ENCODE measurements at places on chromosomes 3 and 15.

- no peak for DNase-seq
Observed at GRCh38 chr3:156816091-156816793, 9.9 kb upstream of the LEKR1 start.

GRCh38 chr3:187516446-187517185 is 148.4 kb downstream of the RTP4 start:
- no peak for DNase-seq

- DNase-seq, result peak; percentile 82
Observed at GRCh38 chr3:12954891-12955650, 113.7 kb upstream of the RPL32 start.

DNA sequence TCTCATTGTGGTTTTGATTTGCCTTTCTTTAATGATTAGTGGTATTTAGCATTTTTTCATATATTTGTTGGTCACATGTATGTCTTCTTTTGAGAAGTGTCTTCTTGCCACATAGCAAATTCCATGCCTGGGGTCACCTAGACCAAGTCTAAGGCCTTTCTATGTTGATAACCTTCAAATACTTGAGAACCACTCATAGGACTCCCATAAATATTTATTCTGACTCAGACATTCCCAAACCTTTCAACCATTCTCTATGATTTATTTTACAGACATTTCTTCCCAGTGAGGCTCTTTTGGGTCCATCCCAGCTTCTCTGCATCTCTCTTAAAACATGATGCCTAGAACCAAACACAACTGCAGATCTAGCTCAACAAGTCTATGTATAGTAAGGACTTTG is 69.2 kb downstream of the ATP8B4 start:
- no peak for DNase-seq

DNA sequence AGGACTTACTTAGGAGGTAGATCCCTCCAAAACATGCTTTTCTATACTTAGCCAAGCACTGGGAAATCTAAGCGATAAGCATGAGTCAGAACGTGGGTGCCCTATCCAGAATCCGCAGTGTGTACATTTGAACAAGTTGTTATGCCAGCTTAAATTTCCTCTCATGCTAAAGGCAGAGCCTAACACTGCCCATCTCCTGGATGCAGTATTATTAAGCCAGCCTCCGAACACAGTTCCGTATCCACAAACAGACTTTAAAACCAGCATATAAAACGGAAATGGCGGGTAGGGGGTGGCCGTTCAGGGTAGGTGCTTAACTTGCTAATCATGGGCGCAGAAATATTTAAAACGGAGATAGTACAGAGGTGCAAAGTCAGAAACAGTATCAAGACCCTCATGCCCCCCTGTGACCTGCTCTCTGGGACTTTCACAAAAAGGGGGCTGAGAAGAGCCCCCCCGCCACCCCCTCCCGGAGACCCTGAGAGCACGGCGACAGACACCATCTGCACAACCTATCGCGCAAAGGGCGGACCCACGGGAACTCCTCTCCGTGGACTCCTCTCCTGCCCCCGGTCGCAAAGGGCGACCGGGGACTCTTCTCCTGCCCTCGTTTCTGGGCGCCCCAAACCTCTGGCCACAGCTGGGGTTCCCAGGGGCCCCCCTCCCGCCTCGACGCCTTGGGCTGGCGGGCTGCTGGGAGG is 889 bp upstream of the LRRIQ4 start:
- no peak for DNase-seq

GRCh38 chr3:46070595-46071093 is 43.4 kb upstream of the XCR1 start:
- DNase-seq, result no peak

- DNase-seq, result no peak
Observed at GRCh38 chr15:70465812-70466211, 297.5 kb downstream of the UACA start.

DNA sequence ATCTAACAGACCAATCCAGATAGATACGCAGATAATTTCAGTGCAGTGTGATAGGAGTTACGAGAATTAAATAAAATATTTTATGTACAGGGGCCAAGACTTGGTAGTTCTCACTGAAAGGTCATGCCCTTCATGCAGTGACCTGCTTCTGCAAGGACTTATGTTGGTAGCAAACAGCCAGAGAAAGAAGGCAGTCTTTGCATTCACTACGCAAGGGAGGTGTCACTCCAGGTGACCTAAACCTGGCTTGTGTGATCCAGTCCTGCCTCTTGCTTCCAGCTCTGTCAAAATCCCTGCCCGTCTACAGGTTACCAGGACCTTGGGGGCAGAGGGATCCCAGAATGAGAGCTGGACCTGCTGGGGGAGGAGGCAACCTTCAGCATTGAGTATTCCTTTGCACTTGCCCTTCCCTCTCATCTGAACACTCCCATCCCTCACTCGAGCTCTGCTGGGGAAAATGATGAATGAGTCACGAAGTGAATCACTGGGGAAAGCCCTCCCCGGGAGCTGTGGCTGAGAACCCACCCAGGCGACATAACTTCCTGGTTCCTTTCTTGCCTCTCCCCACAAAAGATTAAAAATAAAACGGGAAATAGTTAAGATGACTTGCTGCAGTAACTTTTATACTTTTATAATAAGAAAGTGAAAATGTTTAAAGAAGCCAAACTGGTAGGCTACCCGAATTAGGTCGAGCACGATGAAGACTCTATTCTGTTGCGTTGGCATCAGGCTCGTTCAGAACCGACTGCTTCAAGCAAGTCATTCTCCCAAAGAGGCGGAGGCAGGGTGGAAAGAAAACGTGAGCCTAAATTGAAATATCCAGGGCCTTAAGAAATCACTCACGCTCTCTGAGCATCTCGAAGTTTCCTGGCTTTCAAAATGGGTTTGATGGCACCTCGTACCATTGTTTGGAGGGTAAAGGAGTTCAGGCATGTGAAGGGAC is 216.1 kb downstream of the SLCO3A1 start:
- DNase-seq, result no peak

- no peak for DNase-seq
Observed at GRCh38 chr3:152922554-152922953, 87.6 kb downstream of the P2RY1 start.

DNA sequence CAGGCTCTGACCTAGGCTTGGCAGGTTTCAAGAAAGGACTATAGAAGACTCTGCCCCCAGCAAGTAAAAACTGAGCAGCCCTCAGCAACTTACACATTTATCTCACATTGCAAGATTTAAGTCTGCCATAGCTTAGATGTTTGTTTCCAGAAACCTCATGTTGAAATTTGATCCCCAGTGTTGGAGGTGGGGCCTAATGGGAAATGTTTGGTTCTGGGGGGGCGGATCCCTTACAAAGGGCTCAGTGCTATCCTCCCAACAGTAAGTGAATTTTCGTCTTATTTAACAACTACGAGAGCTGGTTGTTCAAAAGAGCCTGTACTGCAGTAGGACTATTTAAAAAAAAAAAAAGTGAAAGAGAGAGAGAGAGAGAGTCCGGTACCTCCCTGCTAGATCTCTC is 125.2 kb upstream of the PROK2 start:
- DNase-seq, result no peak

DNA sequence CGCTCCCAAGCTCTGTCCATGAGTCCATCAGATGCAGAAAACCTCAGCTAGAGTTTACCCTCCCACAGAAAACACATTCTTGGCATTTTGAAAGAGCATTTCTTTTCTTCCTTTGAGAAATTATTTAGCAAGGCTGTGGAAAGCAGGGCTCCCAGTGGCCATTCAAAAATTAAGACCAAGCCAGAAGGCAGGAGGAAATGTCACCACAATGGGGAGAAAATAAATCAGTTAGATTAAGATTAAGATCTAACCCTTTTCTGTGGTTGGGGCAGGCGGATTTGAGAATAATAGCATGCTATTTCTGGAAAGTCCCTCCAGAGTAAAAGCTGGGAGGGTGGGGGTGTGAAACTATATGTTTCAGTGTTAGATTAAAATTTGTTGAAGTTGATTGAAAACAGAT is 20.2 kb downstream of the LRIG1 start:
- DNase-seq, result no peak

DNA sequence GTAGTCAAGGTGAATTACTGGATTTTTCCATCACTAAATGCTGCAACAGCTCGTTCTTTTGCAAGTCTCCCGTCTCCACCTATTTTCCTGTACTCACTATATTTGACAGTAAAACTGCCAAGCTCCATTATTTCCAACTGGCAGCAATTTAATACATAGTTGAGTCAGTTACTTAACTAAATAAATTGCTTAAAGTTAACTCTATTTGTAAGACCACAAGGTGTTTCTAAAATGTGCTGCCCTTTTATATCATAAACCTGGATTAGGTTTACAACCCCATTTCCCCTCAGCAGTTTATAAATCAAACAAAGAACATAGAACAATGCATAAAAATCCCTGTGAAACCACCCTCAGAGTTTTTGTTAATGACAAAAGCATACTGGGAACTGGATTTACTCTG is 211.4 kb upstream of the DPH6 start:
- no peak for DNase-seq

GRCh38 chr15:62163397-62164013 is 1.6 kb downstream of the C2CD4B start:
- DNase-seq, result no peak

GRCh38 chr15:80958818-80959495 is 30.7 kb downstream of the MESD start:
- DNase-seq, result no peak

GRCh38 chr3:43768381-43768973 is 77.7 kb downstream of the ABHD5 start:
- no peak for DNase-seq

DNA sequence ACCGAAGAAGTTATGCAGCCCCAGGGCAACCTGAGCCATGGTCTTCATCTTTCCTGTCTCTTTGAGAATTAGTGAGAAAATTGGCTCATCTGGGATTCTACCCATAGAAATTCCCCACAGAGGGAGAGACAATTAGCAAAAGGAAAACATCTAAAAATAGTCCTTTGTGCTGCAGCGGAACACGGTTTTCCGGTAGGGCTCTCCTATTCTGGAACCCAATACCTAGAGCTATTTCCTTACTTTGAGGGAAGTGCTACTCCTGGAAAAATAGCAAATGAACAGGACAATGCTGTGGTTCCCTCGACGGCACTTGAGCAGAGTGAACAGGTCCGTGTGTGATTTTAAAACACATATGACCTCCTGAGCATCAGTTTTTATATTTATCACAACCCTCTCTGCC is 210.5 kb downstream of the FGF12 start:
- DNase-seq, result no peak

DNA sequence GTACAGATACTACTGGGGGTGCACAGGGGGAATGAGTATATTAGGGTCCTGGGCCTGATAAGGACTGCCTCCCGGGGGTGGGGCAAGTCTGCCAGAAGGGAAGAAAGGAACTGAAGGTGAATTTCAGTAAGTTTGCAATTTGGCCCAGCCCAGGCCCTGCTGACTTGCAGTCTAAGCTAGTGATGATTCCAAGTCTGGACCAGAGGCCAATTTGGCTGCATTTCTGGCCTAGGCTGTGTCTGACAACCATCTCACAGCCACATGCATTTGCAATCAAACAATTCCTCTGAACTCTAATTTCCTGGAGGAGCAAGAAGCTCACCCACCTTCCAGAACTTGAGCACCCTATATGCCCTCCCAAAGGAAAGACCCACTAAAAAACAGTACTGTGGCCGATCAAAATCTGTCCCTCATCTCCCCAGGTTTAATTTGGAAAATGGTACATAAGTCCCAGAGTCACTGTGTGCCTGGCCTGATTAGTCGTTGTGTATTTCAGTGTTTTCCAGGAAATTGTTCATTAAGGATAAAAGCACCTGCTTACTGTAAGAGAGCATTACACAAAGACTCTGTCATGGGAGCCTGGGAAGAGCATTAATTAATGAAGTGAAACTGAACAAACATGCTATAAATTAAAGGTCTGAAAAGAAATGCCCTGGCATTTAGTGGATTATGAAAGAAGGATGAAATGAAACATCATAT is 114.5 kb downstream of the MEGF11 start:
- no peak for DNase-seq

DNA sequence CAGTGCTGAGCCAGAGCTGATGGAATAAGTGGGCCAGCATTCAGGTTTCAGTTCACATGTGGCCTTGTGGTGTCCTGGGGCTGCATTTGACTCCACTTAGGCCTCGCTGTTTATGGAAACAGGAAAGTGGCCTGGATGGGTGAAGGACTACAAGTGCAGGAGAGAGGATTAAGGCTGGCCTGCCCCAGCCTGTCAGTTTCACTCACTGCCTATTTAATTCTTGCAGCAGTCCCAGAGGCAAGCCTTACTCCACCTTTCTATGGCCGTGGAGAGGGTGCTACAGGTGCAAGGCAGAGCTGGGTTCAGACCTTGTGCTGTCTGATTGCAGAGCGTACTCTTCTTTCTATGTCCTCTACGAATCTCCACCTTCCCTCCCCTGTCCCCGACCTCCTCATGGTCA is 37.7 kb downstream of the ABHD17C start:
- DNase-seq, result no peak

DNA sequence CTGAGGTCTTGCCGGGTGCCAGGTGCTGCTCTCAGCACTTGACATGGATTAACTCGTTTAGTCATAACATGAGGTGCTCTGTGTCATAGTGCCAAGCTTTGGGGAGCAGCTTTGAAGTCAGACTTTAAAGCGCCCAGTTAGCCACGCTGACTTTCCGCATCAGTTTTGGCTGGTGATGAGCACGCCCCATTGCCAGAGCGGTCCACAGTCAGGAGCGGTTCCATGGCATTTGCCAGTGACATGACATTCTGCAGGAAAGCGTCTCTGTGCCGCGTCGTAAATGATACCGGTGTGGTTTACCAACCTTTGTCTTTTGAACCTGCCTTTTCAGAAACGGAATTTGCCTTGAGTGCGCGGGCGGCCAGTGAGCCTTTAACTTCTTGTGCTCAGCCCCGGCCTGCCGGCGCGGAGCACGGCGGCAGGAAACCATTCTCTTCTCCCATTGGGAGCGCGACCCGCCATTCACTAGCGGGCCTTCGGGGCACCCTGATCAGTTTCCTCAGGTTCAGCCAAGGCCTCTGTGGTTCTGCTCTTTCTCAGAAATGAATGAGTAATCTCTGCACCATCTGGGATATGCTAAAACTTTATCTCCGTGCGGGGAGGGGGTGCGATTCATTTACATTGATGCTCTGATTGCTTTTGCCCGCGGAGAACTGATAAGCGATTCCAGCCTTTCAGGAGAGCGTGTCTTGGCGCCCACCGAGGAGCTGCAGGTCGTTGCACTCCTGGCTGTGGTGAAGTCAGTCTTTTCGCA is 1.7 kb upstream of the SLC2A2 start:
- DNase-seq, result peak; percentile 62

DNA sequence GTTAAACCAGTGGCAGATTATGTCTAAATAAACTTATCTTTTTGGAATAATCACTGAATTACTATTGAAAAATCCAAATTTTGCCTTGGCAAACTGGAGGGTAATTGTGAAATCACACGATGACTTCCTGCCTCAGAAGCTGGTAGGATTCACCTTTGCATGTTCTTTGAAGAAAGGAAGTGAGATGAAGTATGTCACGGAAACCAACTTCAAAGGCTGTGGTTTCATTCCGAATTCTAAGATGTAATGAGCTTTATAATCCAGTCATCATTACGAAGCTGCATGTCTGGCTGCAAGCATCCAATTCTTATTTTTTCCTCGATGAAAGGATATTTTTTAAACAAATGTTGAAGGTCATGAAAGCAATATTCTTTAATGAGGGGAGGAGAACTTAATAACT is 15.0 kb upstream of the ZBED2 start:
- no peak for DNase-seq

GRCh38 chr15:33985287-33985686 is 17.0 kb downstream of the CHRM5 start:
- DNase-seq, result no peak

- DNase-seq, result no peak
Observed at GRCh38 chr3:161219495-161219894, 1.6 kb upstream of the NMD3 start.

All from D341Med (cell line).